Forelimb muscle (tissue), 1 donor: ENCODE measurements at places on chromosomes 3 and 15. TPM values are rescaled to one million over a fixed set of nuclear protein-coding genes. Genes with fewer than 3 reads are reported as not detected.

DNA sequence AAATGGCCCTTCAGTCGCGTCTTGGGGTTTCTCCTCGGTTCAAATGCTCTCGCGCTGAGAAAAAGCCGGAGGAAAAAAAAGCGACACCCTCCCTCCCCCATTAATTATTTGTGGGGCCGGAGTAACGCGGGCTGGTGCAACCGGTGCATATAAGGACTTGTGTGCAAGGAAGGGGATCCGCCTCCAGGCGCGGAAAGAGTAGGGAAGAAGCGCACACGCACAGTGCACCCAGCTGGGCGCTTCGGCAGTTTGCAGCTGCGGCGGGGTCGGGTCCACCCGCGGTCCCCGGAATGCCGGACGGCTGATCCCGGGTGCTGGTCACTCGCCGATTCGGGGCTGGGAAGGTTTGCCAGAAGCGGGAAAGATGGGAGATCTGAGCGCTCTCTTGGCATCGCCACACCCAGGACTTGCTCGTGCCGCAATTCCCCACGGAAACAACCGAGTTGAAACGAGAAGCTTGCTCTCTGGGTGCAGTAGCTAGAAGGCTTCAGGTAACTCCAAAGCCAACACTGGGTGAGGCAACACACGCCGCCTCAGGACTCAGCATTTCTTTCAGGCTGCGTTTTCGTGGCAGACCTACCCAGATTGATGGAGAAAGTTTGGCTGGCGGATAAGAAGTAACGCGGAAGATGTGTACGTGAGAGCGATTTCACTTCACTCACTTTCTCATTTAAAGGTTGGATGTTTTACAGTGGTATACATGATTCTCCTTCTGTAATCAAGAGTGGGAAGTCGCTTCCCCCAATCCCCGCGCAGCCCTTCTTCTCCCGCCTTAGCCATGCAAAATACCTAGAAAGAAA is 720 bp upstream of the TNIK start:
- DNase-seq = no peak

DNA sequence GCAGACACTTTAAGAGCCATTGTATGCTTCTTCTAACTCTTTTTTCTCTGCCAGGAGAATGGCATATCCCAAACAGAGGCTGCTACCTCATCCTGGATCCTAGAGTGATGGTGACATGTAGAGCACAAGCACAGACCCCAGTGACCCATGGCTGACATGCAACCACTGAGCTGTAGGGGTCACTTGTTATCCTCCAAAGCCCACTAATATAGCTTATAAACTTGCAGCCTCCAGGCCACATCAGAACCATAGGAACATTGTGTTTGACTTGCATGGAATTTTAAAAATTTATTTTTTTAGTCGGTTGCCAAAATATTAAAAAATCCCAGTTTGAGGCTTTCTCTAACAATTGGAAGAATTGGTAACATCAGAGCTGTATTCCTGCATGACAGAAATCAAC is 283.0 kb upstream of the WNT5A start:
- DNase-seq = no peak

DNA sequence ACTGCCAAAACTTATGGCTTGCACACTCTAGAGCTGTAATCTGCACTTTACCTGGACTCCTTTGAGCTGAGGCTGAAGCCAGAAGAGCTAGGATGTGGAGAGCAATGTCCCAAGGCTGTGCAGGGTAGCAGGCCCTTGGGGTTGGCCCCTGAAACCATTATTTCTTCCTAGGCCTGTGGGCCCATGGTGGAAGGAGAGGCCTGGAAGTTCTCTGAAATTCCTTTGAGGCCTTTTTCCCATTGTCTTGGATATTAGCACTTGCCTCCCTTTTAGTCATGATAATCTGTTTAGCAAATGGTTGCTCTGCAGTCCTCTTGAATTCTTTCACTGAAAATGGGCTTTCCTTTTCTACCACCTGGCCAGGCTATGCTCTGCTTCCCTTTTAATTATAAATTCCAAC is 102.0 kb upstream of the SGO1 start:
- DNase-seq = no peak

- DNase-seq = no peak
Measured at GRCh38 chr15:101250341-101250831, 1.5 kb downstream of the CHSY1 start.

DNA sequence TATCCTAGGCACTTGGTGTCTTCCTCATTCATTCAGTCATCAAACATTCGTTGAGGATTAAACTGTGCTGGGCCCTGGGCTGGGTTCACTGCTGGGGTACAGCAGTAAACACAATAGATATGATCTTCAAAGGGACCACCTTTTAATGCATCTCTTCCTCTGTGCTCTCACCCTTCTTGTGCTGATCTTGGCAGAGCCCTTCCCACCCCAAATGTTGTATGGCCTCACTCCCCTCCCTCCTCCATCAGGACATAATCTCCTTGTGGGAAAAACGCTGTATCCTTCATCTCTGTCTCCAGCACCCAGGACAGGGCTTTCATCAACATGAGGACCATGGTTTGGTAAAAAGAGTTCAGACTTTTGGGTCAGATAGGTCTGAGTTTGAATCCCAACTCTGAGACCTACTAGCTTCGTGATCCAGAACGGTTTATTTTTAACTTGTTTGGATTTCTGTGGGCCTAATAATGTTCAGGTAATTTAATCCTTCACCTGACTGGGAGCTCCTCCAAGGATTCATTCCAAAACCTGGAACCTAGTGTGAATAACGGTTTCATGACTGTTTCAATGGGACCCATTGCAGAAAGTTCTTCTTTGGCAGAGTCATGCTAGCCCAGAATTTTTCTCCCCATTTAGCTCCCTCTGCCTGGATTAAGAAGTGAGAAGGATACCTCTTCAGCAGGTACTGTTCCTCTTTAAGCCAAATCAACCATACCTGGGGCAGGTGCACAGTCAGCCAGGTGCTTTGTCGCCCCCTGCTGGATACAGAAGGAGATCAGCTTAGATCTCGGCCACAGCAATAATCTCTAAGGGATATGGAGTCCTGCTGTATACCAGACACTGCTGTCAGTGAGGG is 5.2 kb upstream of the WNT7A start:
- no peak for DNase-seq

GRCh38 chr3:46899151-46900006 is 21.9 kb downstream of the PTH1R start:
- DNase-seq = no peak

- no peak for DNase-seq
Measured at GRCh38 chr3:43794776-43795175, 104.0 kb downstream of the ABHD5 start.

GRCh38 chr15:40407330-40407990 is 1.9 kb downstream of the IVD start:
- no peak for DNase-seq

- no peak for DNase-seq
Measured at GRCh38 chr3:143619231-143619630, 229.0 kb downstream of the SLC9A9 start.

DNA sequence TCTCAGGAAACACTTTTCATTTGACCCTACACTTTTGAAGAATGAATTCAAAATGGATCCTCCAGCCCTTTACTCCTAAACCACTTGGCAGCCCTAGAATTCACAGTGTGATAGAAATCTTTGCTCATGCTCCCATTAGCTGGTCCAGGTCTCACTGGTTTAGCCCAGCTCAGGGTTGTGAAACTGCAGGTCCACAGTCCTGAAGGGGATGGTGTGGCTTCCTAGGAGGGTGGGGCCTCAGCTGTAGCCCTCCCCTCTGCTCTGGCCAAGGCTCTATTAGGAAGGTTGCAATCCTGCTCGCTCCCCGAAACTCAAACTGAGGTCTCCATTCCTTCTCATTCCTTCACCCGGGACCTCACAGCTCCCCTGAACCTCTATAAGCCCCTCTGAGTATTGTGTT is 21.6 kb upstream of the TICRR start:
- no peak for DNase-seq

Gene ACKR2
- polyA plus RNA-seq = 0.46 TPM

Gene RTP3
- polyA plus RNA-seq = 0.14 TPM

Gene NR2C2
- polyA plus RNA-seq = 34.2 TPM

Gene SOX14
- not detected for polyA plus RNA-seq

Gene KLHL40
- 162 TPM for polyA plus RNA-seq
